ENCODE measurements at places on chromosomes 6 and 20.
A peak's percentile ranks its signal among the peaks of the same experiment; 100 is the strongest.

- DNase-seq, result no peak
Measured at GRCh38 chr20:57234556-57235251, 31.7 kb downstream of the BMP7 start.

- no peak for DNase-seq
Measured at GRCh38 chr6:143884216-143884900, 20.1 kb downstream of the ZC2HC1B start.

- no peak for DNase-seq
Measured at GRCh38 chr6:15421945-15422733, 176.3 kb downstream of the JARID2 start.

GRCh38 chr6:69973138-69973537 is 106.8 kb downstream of the COL19A1 start:
- DNase-seq, result no peak

GRCh38 chr6:3899970-3900439 is 50.8 kb downstream of the FAM50B start:
- no peak for DNase-seq

- DNase-seq, result no peak
Measured at GRCh38 chr6:112910256-112910655, 563.1 kb downstream of the RFPL4B start.

- DNase-seq, result no peak
Measured at GRCh38 chr6:36771145-36771544, 68.1 kb downstream of the CPNE5 start.

GRCh38 chr20:23436681-23437080 is 2.8 kb upstream of the CSTL1 start:
- DNase-seq, result no peak

DNA sequence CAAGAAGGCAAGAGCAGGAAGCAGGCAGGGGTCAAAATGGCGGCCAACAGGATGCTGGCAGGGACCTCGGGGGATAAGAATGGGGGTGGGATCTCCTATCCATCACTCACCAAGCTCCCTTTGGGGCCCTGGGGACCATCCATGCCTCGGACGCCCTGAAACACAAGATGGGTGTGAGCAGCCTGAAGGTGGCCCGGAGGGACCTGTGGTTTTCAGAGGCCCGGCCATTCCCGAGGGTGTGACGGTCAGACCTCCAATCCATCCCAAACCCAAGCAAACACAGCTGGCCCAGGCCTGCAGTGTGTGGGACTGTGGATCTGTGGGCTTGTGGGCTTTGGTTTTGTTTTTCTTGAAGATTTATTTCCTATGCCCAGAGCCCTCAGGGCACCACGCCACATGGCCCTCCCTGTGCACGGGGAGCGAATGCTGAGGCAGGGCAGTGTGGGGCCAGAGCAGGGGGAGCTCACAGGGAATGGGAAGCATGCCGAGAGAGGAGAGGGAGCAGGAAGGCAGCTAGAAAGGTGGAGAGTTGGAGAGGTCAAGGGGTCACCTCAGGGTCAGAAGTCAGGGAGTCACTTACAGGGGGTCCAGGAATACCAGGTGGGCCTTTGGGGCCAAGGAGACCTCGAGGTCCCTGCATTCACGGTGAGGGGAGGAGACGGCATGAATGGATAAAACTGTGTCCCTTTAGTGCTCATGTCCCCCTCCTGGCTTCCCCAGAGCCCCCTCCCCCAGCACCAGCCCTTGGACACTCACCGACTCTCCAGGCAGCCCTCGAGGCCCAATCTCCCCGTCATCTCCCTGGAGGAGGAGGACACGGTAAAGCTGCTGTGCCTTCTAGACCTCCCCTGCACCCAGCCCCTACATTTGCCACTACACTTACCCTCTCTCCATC is 14.5 kb downstream of the COL11A2 start:
- DNase-seq, result no peak

GRCh38 chr6:37504024-37504423 is 4.3 kb upstream of the CCDC167 start:
- DNase-seq, result no peak

GRCh38 chr20:61549865-61550264 is 297.8 kb downstream of the CDH4 start:
- no peak for DNase-seq

DNA sequence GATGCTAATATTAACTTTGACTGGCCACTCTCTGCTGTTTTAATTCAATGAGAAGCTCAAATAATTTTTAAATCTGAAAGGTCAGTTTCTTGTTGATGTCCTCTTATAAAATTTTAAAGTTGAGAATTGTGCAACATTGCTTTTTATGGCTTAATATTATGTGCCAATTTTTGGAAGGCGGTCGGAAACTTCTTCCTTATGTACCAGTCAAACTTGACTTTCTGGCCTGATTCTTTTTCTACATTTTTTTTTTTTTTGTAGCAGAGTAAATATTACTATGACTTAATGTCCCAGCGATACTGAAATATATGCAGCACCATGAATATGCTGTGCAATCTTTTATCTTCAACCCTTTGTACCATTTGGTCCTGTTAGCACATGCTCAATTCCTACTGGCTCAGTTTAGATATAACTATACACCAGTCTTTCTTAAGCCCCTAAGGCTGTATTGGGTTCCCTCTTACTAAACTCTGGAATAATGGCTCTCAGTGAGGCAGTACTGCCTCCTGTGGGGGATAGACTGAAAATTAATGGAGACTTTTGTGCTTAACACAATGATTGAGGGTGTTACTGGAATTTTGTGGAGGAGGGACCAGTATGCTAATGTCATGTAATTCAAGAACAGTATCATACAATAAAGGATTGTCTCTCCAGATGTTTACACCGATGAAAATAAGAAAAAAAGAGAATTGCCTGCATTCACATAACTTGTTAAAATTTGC is 156.4 kb upstream of the SYNCRIP start:
- DNase-seq, result no peak

DNA sequence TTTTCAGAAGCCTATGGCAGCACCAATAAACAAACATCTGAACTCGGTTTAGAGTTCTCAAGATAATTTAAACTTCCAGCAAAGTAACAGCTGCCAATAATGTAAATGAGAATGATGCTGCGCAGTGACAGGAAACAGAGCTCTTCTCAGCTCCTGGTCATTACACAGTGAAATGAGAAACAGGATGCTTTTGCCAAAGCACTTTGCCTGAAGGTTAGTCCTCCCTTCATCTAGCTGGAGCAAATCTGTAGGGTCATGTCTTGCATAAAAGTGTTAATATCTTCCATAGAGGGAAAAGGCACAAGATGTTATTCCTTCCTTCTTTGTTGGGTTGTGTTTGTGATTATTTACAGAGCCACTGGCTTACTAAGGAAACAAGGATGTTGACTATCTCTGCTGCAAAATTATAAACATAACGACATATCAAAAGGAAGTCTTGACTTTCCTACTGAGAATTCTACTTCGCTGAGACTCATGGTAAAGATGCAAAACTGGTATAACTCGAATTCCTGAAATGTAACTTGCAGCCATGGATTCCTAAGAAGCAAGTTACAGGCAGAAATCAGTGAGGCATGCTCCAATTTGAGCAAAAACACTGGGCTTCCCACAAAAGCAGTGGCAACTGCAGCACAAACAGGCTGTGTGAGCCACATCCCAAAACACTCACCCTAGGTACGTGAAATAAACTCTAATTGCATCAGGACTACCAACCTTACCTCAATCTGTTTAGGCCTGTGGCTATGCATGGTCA is 102.5 kb upstream of the BEND6 start:
- no peak for DNase-seq

DNA sequence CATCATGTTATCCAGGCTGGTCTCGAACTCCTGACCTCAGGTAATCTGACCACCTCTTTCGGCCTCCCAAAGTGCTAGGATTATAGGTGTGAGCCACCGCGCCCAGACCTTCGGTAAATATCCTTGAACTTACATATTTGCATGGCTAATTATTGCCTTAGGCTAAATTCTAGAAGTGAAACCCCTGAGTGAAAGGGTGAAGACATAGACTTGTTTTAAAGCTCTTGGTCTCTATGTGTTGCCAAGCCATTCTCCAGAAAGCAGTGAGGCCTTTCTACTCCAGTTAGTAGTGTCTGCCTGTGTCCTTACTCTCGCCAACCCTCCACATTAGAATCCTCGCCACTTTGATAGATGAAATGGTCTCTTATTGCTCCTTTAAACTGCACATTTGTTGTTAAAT is 2.6 kb upstream of the NOTCH4 start:
- DNase-seq, result no peak

GRCh38 chr6:45970326-45970725 is 45.3 kb downstream of the CLIC5 start:
- no peak for DNase-seq

- DNase-seq, result no peak
Measured at GRCh38 chr6:135972150-135972549, 120.6 kb downstream of the PDE7B start.

GRCh38 chr20:11158146-11158545 is 484.3 kb upstream of the JAG1 start:
- DNase-seq, result no peak

DNA sequence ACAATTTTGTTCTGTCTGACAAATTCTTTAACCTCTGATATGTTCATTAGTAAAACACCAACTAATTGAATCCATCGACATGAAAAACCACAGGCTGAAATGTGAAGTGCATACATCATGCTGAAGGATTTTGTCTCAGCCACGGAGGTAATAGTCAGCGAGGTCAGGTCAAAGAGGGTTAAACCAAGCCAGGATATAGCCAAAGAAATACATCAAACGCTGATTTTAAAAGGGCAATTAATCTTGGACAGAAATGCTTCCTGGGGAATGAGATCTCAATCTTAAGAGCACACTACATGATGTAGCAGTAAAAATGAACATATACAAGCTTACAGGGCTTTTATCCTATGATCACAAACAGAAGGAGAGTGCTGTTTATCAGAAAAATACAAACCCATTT is 106.7 kb downstream of the PRDM1 start:
- DNase-seq, result no peak

DNA sequence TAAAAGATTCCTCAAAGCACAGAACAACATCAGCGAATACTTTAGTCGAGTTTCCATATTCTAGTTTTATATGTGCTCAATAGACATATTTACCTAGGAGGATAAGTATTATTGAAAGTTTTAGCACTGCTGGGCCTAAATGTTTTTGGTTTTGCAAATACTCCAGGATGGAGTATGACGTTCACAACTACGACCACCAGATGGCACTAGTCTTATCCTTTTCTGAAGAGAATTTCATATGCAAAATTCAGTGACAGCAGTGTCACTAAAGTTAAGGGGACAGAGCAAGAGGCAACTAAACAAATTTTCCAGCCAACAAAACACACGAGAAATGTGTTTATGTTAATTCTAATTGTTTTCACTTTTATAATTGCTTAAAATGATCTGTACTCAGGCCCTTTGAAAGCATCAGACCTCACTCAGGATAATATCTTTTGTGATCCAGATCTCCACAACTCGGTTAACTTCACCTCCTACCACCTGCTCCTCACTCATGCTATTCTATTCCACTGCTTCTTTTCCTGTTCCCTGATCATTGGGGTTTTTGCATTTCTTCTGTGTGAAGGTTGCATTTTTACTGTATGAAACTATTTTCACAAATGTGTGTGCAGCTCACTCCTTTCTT is 220.8 kb downstream of the TRDN start:
- DNase-seq, result peak; percentile 71

DNA sequence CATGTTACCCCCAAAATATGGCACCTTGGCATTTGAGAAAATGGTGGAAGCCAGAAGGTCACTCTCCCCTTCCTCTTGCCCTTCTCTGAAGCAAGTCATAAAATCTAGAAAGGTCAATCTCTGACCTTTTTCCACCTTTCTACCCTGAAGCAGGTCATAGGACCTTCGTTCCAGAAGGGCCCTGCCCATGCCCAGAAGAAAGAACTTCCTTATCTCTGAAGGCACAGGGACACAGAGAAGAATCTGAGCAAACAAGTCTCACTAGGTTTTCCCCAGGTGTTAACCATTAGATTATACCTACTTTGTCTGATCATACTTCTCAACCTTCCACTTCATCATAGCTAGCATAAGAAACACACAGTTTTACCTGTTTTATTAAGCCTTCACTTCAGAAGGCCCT is 42.5 kb downstream of the SMPDL3A start:
- no peak for DNase-seq

- no peak for DNase-seq
Measured at GRCh38 chr20:62686869-62687830, 21.5 kb upstream of the NTSR1 start.

DNA sequence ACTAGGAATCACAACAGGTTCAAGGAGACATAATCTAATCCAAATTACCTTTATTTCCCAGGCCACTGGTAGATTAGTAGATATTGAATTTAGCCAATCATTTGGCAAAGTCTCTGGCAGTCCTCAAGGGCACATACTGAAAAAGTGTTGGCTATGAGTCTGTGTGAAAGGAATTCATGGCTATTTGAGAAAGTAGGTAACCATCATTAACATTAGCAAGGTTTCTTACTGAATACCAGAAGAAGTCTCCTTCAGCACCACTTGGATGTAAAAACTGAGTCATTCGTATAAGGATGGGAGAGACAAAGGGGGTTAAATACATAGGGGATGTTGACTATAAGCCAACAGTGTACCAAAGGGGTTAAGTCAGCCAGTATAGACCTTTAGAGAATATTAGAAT is 36.7 kb downstream of the AGPAT4 start:
- no peak for DNase-seq

DNA sequence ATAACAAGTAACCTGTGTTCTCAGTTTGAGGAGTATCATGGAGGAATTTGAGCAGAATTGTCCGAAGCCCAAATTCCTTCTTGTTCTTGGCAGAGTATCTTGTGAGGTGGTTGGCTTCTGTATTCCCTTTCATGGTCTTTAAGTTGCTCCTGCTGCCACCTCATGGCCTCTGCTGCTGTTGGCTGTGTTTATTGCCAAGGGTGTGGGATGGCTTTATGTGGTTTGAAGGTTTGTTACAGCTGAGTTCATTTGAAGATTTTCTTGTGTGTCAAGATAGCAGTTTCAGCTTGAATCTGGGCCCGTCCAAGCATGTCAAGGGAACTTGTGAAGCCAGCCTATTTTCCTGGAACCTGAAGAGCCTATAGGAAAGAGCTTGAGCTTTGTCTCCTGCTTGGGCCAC is 20.2 kb upstream of the TTK start:
- no peak for DNase-seq

DNA sequence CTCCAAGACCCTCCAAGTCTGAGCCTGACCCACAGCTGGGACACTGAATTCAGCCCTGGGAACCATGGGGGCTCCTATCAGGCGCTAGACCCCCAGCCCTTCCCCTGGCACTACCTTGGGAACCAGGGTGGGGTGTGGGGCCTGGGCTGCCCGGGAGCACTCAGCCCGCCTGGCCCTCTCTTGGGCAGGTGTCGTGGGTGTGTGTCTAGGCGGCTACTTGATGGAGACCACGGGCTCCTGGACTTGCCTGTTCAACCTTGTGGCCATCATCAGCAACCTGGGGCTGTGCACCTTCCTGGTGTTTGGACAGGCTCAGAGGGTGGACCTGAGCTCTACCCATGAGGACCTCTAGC is 14.6 kb downstream of the SLC17A9 start:
- no peak for DNase-seq

GRCh38 chr6:139449611-139450000 is 75.2 kb upstream of the CITED2 start:
- DNase-seq, result no peak

GRCh38 chr6:110319843-110320242 is 38.3 kb downstream of the METTL24 start:
- no peak for DNase-seq

All from NCI-H1694 (cell line).